Activated naive CD8-positive, alpha-beta T cell treated with anti-CD3 and anti-CD28 coated beads for 36 hours (primary cell): ENCODE measurements at places on chromosomes 6 and 20.

DNA sequence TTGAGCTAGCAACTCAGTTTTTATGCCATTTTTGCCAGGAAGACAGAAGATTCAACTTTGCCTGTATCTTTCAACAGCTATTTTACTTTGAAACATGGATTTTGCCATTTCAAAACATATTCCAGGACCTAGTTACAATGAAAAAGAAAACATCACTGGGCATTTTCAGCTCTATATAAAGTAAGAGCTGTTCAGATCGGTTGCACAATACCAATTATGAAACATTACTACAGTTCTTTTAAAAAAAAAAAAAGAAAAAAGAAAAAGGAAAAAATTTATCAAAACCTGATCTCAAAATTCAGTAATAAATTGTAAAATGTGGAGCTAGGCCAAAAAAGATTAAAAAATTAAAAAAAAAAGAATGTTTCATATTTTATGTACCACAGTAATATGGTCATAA, 15.6 kb downstream of the BCLAF1 start:
- no peak for DNase-seq

DNA sequence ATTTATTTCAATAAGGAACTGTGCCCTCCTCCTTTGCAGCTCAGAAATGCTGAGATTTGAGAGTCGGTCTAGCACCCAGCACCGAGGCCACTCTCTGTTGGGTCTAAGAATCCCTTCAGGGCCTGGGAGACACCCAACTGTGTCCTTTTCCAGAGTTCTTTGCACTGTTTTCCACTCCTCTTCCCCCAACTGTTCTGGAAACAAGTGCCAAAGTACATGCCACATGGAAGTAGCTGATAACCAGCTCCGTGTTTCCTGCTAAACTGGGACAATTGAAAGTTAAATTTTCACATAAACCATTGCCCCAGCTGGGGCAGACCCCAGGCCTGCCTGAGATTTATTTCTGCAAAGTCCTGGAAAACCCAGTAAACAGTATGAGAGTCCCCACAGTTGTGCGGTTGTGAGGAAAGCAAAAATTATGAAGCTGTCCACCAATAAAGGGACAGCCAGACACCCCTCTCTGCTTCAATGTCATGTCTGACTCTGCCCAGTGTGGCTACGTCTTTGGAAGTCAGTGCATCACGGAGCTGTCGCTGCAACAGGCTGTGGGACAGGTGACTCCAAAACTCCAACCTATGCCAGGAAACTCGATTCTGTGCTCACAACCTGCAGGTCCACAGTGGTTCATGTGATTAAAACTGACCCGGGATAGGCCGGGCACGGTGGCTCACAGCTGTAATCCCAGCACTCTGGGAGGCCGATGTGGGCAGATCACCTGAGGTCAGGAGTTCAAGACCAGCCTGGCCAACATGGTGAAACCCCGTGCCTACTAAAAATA, 178.0 kb upstream of the AFDN start:
- no peak for DNase-seq

- DNase-seq, result no peak
Observed at GRCh38 chr20:4016340-4017050, 1.1 kb upstream of the RNF24 start.

GRCh38 chr6:105785066-105785811, 300.9 kb upstream of the PRDM1 start:
- DNase-seq, result no peak

- DNase-seq, result no peak
Observed at GRCh38 chr6:65700561-65700960, 6.5 kb downstream of the EYS start.

DNA sequence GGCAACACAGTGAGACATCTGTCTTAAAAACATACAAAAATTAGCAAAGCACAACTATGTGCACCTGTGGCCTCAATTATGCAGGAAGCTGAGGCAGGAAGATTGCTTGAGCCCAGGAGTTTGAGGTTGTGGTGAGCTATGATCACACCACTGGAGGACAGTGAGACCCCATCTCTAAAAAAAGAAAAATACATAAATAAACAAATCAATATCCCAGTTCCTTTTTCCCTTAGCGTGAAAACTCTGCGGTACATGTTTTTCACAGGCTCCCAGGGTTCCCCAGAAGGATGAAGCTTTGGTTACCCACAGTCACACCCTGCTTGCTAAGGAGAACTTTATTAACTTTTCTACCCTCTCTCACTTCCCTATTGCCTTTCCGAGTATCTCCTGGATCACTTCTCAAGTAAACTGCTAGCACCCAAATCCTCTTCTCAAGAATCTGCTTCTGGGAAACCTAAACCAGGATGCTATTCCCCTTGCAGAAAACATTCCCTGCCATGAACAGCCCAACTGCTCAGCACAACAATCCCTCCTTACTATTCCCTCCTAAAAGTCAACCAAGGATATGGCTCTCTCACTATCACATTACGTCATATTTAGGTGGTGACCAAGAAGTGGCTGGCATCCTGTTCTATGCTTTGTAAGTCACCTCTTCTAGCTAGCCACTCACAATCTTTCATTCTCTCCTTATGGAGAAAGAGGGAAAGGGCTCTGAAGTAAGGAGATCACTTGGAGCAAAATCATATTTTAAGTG, 122.4 kb downstream of the IPCEF1 start:
- DNase-seq, result no peak

GRCh38 chr6:144588697-144589325, 303.7 kb downstream of the UTRN start:
- no peak for DNase-seq

DNA sequence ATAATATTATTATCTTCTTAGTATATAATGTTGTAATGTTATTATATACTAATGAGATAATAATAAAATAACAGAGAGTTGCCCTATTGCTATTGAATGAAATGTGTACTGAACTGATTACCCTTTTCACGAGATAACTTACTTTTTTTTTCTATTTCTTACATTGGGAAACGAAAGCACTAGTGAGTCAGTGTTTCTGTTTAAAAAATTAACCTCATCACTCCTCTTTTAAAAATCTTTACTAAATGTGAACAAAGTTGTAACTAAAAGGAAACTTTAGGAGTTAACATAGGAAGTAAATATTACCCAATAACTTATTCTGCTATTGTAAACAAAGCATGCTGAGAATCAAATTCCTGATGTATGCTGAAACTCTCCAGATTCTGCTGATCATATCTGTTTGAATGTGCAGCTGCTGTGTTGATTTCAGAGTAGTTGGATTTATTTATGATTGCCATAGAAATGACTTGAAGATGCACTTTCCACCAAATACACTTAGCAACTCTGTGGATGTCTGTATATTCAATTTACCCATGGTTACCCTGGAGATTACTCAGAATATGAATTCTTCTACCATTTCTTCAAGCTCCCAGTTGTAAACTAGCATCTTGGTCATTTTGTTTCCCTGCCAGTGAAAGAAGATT, 523.4 kb downstream of the TENT5A start:
- no peak for DNase-seq

DNA sequence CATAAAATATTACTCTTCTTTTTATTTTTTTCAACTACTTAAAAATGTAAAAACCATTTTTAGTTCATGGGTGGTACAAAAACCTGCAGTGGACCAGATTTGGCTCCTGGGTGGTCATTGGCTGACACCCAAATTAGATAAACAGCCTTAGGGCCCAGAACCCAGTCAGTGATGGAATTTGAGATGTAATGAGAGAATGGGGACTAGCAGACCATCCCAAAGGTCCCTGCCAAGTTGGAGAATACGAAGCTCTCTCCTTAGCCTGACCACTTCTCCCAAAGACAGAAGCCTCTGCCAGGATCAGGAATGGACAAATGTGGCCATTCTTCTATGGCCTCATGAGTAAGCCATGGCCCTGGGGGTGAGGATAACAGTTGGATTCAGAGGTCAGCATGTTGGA, 194.7 kb downstream of the NFATC2 start:
- DNase-seq, result no peak

DNA sequence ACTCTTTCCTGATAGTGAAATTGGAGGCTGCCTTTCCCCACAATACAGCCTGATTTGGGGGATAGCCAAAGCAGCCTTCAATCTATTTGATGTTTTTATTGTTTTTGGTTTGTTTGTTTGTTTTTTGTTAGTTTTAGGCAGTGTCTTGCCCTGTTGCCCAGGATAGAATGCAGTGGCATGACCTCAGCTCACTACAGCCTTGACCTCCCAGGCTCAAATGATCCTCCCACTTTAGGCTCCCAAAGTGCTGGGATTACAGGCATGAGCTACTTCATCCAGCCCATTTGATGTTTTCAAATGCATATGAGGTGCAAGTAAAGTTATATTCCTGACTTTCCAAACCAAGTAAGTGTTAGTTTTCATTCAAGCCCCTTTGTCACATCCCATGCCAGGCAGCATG, 41.3 kb upstream of the SEC63 start:
- DNase-seq, result no peak

DNA sequence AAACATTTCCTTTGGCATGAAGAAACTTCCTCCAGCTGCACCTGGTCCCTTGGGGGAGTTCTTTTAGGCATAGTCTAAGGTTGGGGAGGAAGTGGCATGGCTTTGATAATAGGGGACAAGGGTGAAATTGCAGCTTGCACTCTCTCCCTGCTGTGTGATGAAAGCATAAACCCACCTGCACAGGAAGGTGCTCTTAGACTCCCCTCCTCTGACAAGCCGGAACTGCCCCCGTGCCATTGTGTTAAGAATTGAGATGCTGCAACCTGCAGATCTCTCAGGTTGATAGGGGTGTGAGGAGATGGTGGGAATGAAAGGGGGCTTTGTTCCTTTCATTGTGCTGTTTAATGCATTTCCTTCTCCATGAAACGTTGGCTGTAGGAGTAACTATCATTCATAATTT, 247.7 kb upstream of the RNF24 start:
- no peak for DNase-seq

DNA sequence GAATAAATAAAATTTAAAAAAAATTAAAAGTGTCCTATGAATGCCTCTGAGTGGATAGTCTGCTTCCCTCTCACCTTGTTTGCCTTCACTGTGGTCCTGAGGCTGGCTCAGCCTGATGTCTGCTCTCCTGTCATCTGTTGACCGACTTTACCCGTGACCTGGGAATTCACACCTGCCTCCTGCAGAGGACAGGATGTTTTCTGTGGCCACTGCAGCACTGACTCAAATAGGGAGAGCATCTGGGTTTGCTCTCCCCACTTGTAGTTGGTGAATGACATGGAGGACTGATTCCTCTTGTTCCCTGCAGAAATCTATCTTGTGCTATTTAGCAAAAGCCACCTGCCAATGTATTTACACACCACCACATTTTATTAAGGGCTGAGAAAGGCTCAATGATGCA, 52.4 kb upstream of the ERVFRD-1 start:
- DNase-seq, result no peak
